Midbrain (tissue), 1 donor: ENCODE measurements at places on chromosomes 11 and 22.

DNA sequence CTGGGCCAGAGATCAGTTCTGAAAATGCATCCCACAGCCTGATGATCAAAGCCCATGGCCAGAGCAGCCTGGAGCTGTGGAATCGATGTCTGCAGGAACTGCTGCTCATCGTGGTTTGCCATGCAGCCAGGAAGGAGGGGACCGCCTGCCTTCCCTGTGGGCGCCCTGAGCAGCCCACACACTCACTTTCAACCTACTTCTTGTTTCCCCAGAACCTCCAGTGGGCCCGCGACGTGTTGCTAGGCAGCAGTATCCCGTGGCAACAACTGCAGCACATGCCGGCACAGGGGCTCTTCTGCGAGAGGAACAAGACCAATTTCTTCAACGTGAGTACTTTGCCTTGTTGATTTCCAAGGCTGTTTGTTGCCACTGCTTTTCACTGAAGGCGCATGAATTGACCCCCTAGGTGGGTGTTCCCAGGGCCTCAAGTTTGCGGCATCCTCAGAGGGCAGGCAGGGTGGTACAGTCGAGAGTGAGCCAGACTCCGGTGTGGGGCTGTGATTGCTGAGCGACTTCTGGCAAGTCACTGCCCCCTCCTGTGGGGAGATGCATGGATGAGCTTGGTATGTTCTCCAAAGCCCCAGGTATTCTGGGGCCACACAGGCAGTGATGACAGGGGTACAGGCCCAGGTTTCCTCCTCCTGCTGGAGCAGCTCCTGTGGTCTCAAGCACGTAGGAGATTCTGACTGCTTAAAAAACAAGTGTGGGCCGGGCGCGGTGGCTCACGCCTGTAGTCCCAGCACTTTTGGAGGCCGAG lies 47.0 kb upstream of the SUSD2 start:
- peak; percentile 50 for DNase-seq

DNA sequence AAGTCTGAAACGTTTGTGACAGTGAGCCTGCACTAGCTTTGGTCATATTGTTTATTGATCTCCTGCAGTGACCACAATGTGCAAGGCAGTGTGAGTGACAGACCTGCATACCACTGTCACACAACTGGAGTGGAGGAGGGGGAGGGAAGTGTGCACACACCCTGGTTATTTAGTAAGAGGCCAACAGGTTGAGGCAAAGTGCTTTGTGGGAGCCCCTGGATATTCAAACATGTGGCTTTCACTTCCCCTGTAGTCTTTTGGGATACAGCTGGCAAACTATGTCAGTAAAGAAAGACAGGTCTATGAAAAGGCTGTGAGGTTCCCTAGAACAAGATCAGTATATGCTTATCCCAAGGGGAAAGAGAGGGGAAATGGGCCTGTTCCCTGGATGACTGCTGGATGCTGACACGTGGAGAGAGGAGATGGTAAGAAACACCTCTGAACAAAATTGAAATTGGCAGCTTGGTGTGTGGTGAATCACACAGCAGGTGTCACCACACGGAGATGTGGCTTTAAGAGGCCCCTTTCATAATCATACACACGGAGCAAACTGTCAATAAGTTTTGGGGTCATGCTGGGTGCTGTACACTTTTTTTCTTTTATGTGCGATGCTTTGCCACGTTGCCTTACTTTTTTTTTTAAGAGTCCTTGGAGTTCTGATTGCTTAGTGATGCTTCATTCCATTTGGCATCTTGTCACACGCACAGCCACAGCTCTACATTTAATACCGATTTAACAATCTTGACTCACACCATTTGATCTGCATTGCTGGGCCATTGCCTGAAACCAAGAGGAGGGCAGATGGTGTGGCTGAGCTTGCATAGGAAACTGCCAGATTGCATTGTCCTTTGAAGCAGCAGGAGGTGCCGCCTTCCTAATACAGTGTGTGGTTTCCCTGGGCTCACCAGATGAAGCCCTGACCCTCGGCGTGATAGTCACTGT lies 11.3 kb downstream of the OSBP2 start:
- no peak for DNase-seq

GRCh38 chr22:26314656-26315055 lies 114.4 kb upstream of the ASPHD2 start:
- no peak for DNase-seq

GRCh38 chr11:79291948-79292347 lies 148.9 kb downstream of the TENM4 start:
- no peak for DNase-seq

DNA sequence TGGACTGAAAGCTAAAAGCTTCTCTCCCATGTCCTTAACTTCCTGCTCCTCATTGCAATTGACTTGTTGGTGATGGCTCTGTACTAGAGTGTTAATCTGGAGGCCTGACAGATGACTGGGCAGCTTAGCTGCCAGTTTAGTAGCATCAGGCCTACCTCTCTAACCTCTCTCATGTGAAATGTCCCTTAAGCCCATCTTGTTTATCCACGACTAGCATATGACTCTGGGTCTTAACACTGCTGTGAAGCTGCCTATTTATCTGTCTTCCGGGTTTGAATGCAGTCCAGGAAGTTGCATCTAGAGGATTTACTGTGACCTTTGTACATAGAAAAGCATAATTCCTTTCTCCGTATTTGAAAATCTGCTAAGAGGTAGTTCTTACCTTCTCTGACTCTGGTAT lies 85.3 kb upstream of the HORMAD2 start:
- DNase-seq = no peak

- no peak for DNase-seq
Observed at GRCh38 chr11:132621976-132622580, 910.2 kb downstream of the OPCML start.

DNA sequence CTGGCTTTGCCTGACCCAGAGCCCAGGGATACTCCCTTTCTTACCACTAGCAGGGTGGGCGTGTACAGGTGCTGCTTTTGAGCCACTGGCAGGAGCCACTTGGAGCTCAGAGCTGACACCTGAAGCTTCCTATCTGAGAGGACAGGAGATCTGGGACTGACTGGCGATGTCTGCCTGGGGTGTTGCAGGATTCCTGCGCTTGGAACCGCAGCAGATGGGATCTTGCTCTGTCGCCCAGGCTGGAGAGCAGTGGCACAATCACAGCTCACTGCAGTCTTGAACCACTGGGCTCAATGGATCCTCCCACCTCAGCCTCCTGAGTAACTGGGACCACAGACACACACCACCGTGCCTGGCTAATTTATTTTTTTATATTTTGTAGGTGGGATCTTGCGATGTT lies 17.7 kb downstream of the GP1BB start:
- no peak for DNase-seq

- DNase-seq = peak; percentile 40
Observed at GRCh38 chr22:39183991-39184585, 31.6 kb upstream of the CBX7 start.

DNA sequence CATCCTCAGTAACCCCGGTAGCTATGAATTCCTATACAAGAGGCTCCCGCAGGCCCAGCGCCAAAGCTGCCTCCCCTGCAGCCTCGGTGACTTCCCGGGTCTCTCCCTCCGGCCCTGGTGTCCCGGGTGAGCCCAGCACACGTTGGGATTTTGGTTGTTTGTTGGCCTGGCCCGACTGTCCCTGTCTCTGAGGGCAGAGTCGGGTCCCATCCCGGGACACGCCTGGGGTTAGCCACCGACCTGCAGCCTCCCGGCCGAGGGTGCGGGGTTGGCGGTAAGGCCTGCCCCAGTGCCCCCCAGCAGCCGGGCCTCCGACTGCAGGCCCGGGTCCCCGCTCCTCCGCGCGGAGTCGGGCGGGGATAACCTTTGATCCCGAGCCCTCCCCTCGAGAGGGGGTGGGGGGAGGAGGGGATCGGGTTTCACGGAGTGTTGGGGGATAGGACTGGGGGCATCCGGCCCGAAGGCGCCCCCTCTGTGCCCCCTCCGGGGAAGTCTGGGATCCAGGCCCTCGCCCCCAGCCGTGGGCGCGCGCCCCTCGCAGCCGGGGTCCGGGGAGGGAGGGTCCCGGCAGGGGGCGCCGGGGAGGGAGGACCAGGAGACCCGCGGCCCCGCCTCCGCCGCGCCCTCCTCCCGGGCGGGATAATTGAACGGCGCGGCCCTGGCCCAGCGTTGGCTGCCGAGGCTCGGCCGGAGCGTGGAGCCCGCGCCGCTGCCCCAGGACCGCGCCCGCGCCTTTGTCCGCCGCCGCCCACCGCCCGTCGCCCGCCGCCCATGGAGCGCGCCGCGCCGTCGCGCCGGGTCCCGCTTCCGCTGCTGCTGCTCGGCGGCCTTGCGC lies at the start of gene FBLN1:
FBLN1 (plus strand) TSS at position 669 of the 835 bp plus-strand sequence; CDS start at position 772, 103 bp downstream.
- DNase-seq = peak; percentile 18

DNA sequence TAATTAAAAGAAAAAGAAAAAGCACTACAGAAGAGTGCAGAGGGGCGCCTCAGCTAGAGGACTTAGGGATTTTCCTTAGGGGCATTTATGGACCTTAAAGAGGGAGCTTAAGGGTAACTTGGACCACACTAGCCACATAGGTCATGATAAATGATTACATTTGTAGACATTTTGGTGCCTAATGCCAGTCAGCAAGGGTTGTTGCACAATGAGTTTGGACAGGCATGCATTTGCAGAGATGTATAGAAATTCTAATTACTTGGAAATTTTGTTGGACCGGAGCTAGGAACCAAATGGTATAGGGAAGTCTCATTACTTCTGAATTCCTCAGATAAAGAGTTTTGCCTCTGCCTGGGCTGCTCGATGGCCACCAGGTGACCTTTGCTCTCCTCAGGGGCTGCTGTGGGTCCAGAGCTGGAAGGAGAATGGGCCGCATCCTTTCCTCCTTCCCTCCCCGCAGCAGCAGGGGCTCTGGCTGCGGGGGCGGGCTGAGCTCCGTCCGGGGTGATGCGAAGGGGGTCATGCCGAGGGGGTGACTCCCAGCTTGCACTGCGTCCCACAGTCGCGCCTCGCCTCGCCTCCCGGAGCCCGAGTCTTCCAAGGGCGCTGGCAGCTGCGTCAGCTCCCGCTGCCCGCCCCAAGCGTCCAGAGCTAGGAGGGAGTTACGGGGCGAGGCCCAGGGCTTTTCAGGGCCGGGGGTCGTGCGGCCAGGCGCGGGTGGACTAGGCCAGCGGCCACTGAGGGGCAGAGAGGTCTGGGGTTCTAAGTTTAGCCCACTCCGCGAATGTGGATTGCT lies 20.3 kb upstream of the MALAT1 start:
- no peak for DNase-seq

DNA sequence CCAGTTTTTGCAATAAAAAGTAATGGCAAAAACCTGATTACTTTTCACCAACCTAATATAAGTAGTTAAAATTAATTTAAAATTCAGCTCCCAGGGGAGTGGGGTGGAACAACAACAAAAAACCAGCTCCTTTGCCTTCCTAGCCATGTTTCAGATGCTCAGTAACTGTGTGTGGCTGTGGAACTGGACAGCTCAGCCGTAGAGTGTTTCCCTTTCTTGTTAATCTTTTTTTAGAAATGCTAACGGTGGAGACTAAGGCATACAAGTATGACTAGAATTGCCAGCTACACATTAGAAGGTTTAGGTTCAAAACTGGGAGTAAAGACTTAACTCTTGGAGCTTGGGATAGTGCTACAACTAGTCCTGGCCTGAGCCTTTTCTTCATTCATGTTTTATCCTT lies 45.0 kb downstream of the PPP6R3 start:
- no peak for DNase-seq

DNA sequence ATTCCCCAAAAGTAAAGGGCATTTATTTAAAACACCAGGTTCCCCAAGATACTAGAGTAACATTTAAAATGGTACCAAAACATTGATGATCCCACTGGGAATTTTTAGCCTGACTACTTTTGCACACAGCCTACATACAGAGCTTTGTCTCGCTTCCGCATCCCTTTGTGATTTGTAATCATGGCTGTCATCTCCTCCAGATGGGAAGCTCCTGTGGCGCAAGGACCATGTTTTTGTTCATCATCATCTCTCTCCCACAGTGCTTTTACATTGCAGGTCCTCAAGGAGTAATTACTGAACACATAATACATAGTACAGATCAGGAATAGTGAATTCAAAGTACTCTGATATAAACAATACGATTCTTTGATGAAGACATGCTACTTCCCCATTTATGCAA lies 231.2 kb upstream of the MTNR1B start:
- DNase-seq = no peak

DNA sequence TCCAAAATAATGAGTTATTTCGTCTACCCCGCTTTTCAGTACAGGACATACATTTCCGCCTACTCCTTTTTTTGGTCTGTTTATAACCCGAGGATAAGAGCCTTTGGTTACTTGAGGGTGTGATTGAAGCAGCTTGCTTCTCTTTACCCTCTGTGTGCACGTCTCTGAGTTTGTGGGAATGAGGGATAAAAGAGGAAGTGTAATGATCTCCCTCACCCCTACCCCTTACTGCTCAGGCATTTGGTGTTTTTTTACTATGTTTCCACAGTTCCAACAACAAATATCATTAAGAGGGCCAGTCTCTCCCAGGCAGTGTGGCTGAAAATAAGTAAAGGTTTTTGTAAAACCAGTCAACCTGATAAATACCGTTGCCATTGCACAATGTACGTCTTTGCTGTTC lies 83.2 kb upstream of the GAL start:
- DNase-seq = no peak

GRCh38 chr11:121347094-121347493 lies 54.5 kb downstream of the SC5D start:
- DNase-seq = no peak

DNA sequence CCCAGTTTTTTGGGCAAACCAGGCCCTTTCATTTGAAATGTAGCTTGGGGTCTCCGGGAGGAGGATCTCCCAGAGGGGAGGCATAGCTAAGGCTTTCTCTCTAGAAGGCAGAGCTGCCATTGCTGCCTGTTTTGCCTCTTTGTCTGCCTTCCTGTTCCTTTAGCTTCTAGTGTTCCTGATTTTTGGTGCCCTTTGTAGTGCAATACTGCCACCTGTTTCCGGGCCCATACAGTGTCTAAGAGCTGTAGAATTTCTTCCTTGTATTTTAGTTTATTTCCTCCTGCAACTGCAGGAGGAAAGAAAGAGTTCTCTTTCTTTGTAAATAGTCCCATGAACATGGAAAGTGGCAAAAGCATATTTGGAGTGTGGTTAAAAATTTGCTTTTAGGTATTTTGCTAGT lies 19.3 kb upstream of the GLYATL1 start:
- DNase-seq = no peak

DNA sequence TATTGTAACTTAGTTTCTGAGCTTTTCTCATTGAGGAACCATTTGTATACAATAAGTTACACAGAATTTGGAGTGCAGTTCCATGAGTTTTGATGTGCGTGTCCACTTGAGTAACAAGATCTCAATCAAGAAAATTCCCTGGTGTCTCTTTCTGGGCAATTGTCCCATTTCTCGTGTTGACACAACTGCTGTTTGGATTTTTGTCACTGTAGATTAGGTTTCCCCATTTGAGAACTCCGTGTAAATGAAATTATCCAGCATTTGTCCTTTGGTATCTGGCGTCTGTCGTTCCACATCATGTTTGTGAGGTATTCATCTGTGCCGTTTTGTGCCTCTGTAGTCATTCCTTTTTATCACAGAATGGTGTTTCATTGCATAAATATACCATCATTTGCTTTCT lies 547.0 kb downstream of the TBC1D22A start:
- DNase-seq = no peak

DNA sequence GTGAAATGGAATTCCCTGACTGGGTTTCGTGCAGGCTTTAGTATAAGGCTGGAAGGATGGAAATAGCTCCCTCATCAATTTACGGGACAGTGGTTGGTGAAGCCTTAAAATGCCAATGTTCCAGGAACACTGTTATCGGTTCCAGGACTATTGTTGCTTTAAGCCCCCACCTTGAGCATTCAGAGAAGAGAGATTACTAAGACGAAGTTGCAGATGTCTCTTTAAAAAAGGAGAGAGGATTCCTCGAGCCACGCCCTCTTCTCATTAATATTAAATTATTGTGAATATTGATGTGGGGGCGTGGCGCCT lies 195 bp upstream of the CREB3L1 start:
- DNase-seq = no peak
